ENCODE measurements at places on chromosomes 1 and 21.

- DNase-seq: no peak
These were observed 16.4 kb upstream of the C4BPB start for GRCh38 chr1:207072233-207072632.

- DNase-seq: no peak
These were observed 3.4 kb downstream of the ZCCHC17 start for GRCh38 chr1:31300193-31300592.

GRCh38 chr1:111481387-111482221, 7.8 kb downstream of the C1orf162 start:
- peak; percentile 56 for DNase-seq

DNA sequence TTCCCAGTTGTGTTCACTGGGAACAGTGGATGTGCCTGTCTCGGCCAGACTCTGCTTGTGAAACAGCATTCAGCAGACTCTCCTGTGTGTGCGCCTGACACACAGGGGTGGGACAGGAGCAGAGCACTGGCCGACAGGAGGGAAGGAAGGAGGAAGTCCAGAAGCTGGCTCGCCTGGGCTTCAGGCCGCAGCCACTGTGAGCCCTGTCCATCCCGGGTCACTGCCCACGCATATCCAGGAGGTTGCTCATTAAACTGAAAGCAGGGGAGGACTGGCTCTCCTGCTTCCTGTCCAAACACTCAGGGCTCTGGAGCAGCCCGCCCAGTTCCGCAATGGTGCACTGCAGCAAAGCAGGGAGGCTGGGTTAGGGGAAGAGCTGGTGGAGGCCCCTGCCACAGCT, 218.7 kb upstream of the VAMP3 start:
- peak; percentile 53 for DNase-seq

DNA sequence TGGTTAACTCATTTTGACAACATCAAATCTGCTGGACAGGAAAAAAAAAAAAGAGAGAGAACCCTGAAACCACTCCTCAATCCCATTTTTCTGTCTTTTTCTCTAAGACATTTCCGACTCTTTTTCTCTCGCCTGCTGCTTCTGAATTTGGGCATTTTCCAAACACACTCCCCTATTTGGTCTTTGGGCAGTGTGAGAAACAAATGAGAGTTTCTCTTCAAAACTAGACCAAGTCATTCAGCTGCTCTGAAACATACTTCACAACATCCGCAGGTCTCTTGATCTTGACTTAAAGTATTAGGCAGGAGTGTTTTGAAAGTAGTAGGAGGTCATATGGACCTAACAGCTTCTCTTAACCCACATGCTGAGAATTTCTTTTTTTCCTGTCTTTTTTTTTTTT, 364.8 kb upstream of the ESRRG start:
- DNase-seq: no peak

- DNase-seq: no peak
These were observed 373.3 kb downstream of the TTLL7 start for GRCh38 chr1:83625646-83626045.

- DNase-seq: no peak
These were observed 55.2 kb upstream of the PTGS2 start for GRCh38 chr1:186735463-186735862.

DNA sequence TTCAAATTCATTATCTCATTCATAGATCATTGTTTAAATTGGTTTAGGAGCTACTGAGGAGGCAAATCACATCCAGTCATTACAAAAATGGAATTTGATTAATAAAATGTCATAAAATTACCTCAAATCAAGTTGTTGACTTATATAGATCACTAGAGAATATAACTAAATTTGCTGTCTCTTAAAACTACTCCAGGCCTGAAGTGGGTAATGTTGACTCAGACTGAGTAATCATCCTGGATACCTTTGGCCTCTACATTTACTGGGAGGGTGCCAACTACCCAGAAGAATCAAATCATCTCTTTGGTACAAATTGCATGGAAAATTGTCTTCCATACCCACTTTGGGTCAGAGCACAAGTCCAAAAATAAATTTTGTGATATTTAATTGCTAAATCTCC, 191.2 kb upstream of the GREM2 start:
- DNase-seq: no peak

DNA sequence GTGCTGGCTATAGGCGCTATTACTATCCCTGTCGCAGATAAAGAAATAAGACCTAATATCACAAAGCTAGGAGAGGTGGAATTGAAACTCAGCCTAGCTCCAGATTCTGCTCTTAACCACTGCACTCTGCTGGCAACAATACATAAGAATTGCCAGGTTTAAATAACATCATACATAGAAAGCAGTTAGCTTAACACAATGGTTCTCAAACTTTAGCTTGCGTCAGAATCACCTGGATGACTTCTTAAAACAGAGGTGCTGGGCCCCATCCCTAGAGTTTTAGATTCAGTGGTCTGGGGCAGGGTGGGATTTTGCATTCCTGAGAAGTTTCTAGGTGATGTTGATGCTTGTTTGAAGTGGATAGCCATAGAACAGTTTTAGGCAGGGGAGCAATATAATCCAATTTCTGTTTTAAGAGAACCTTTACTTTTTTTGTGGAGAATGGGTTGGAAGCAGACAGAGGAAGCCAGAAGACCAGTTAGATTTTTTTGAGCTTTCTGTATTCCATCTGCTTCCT, 1.1 kb upstream of the POMGNT1 start:
- no peak for DNase-seq

GRCh38 chr21:32410916-32411315, 1.6 kb upstream of the EVA1C start:
- DNase-seq: no peak

- DNase-seq: peak; percentile 36
These were observed 10.7 kb downstream of the SH2D2A start for GRCh38 chr1:156805766-156806511.

GRCh38 chr1:110477041-110477440, 26.1 kb downstream of the PROK1 start:
- DNase-seq: peak; percentile 35

GRCh38 chr1:32592943-32593342, 53.7 kb downstream of the ZBTB8A start:
- DNase-seq: no peak

DNA sequence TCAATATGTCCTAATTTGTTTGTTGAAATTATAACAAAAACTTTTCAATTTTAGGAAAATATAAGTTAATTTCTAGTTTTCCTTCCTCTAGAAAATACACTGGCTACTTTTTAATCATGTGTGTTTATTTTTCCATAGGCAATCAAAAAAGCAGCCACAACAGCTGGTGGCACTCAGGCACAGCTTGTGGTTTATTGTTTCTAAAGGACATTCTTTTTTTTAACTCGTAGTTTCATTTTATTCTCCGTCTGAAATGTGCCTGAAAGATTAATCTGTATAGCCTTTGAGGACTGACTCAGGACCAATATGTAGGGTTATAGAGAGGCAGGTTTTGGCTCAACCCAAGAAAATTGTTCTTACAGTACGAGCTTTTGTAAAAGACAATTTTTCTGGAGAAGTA, 20.7 kb upstream of the STX12 start:
- DNase-seq: no peak

DNA sequence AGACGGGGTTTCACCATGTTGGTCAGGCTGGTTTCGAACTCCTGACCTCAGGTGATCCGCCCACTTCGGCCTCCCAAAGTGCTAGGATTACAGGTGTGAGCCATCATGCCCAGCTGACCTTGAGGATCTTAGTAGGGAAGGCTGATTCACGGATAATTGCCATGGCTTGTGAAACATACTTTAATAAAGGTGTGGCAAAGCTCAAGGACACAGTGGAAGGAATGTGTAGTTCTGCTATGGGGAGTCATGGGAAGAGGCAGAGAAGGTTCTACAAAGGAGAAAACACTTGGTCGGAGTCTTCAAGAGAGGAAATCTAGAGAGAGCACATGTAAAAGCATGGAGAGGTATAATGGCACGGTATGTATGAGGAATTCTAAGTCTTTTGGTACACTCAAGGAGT, 12.7 kb upstream of the PTCH2 start:
- no peak for DNase-seq

- DNase-seq: no peak
These were observed 204.2 kb upstream of the PLXNA2 start for GRCh38 chr1:208448425-208448824.

GRCh38 chr21:36654324-36654723, 44.6 kb upstream of the SIM2 start:
- DNase-seq: no peak

- DNase-seq: no peak
These were observed 57.0 kb downstream of the HSPG2 start for GRCh38 chr1:21879928-21880618.

DNA sequence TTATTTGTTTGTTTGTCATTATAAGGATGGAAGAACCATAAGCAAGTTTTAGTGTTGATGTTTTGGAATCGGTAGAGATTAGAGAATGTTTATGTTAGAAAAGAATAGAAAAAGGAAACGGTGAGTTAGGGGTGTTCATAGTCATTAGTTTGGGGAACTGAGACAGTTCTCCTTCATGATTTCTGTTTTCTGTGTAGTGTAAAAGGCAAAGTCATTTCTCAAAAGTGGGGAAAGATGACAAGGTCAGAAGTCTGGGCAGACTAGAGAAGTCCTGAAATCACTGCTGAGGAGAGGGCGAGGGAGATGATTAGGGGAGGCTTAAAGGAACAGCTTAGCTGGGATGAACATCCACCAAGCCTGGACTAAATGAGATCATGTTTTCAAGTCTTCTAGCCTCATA, 498.9 kb downstream of the TTLL7 start:
- DNase-seq: no peak

DNA sequence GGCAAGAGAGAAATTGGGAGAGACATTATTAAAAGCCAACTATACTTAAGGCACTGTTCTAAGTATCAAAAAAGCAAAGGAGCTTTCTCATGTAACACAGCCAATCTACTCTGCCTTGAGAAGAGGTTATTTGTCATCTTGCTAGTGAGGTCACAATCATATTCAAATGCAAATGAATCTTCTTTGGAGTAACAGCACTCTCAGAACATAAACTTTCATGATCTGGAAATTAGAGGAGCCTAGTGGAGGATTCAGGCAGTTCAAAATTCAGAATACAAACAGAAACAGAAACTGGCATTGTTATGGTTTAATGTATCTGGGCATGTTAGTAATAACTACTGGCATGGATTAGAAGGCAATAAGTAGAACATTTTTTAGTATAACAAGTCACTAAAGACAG, 57.4 kb downstream of the ARID4B start:
- DNase-seq: peak; percentile 19

DNA sequence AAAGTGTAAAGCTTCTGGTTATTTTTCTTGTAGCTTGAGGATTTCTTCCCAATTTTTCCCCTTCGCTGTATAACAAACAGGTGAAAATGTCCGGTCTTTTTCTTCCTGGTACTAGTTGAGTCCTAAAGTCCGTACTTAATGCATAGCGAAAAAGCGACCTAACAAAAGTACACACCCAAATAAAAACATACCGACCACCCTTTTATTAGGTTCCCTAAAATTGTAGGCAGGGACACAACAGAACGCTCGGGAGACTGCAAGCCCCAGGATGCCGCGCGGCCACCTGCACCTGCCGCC, 281 bp upstream of the BTF3L4 start:
- DNase-seq: no peak

DNA sequence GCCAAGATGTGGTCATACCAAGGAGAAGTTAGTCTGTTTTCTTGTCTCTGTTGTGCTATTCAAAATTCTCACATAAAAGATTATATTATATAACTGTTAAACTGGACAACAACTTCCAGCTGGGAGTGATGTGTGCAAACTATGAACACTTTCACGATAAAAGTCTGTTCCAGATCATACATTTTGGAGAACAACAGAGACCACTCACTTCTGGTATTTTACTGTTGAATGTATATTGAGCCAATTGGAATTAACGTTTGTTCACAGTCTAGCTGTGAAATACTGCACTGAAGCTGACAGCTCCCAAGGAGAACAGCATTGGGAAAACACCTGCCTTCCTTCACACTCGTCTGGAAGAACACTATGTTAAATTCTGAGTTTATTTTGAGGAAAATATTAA, 860 bp upstream of the SHCBP1L start:
- DNase-seq: no peak

DNA sequence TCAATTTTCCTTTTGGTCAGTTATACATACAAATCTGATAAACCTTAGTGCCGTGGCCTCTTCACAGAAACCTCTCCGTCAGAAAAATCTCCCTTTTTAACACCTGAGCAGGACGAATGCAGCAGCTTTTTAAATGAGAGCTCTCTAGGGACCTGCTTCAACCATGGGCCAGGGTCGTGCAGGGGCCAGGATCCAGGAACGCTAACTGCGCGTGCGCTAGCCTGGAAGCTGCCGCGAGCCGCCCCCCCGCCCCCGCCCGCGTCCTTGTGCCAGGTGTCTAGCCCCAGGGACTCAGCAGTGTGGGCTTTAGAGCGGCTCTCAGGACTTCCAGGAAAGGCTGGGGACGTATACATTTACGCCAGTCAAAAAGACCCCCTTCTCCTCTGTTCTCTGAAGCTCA, 136.8 kb upstream of the FMN2 start:
- DNase-seq: no peak

DNA sequence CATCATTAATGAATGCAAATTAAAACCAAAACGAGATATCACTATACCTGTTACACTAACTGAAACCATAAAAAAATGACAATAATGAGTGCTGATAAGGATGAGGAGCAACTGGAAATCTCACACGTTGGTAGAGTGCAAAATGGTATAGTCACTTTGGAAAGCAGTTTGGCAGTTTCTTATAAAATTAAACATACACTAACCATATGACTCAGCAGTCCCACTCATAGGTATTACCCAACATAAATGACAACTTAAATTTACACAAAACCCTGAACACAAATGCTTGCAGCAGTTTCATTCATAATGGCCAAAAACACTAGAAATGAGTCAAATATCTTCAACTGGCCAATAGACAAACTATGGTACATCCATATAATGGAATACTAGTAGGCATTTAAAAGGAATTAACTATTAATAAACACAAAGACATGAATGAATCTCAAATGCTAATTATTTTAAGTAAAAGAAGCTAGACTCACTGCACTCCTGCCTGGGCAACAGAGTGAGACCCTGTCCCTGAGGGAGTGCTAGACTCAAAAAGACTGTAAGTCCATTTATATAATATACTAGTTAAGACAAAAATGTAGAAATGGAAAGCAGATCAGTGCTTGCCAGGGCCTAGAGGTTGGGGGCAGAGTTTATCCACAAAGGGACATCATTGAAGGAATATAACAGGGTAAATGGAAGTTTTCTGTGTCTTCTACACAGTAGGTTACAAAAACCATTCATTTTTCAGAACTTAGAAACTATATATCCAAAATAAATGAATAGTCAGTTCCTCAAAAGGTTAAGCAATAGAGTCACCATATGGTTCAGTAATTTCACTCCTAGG, 77.4 kb downstream of the EIF4G3 start:
- DNase-seq: no peak

DNA sequence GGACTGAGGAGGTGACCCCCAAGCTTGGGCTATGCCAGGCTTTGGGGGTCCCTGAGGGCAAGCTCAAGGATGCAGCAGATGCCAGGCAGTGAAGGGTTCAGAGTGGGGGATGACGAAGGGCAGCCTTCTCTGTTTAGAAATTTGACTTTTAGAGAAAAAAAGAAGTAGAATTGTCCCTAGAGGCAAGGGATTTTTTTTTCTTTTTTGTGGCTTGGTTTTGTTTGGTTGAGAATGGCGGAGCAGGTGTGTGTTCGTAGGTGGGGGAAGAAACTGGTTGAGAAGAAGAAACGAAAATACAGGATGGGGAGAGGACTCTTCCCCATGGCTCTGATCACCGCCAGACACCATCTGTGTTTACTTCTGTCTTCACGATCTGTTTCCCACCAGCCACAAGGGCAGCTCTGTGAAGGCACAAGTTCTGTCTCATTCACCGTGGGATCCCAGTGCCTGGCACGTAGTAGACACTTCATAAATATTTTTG, 8.2 kb downstream of the PLA2G5 start:
- DNase-seq: no peak
